Stimulated activated effector memory CD8-positive, alpha-beta T cell treated with anti-CD3 and anti-CD28 coated beads, Interleukin-12 subunit alpha, Interleukin-12 subunit beta, amount 100 ng/mL, for 72 hours (primary cell): ENCODE measurements at places on chromosomes 7 and 10.

GRCh38 chr7:124084024-124084423 is 51.2 kb upstream of the TMEM229A start:
- DNase-seq: no peak

DNA sequence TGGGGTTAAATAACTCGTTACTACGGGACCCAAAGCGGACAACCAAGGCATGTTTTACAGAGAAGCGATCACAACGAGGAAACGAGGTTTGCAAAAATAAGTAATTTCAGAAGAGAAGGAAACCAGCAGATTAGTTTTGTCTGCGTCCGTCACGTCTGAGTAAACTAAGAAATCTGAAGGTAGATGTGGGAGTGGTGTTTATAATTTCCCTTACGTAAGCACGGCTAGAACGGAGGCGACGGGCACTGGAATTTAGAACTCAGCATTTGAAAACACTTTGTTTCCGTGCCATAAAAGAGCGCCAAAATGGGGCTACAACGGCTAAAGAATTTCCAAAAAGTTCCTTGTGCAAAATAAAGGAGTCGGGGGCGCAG is 718 bp upstream of the UMAD1 start:
- DNase-seq: no peak

- no peak for DNase-seq
Measured at GRCh38 chr7:45130910-45131309, 19.4 kb upstream of the TBRG4 start.

DNA sequence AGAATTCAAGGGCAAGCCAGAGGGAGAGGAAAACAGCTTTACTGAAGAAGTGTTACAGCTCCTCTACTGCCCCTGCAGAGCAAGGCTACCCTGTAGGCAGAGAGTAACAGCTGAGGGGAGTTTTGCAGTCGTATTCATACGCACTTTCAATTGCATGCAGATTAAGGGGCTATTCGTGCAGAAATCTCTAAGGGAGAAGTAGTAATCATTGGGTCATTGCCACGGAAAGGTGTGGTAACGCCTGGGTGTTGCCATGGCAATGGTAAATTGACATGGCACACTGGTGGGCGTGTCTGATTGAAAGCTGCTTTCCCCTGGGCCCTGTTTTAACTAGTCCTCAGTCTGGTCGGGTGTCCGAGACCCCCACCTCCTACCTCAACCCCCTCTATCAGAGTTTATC is 227.2 kb downstream of the NSUN6 start:
- DNase-seq: no peak

DNA sequence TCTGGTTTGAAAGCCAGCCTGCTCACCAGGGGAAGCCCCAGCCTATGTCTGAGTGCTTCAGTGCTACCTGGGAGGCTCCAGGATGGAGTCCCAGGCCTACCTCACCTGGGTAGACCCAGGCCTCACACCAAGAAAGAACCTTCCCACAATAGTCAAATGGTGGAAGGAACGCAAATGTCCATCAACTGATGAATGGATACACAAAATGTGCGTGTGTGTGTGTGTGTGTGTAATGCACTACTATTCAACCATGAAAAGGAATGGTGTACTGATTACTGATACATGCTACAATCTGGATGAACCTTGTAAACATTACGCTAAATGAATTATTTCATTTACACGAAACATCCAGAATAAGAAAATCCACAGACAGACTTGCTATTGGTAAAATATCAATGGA is 15.2 kb upstream of the ADRB1 start:
- DNase-seq: no peak

DNA sequence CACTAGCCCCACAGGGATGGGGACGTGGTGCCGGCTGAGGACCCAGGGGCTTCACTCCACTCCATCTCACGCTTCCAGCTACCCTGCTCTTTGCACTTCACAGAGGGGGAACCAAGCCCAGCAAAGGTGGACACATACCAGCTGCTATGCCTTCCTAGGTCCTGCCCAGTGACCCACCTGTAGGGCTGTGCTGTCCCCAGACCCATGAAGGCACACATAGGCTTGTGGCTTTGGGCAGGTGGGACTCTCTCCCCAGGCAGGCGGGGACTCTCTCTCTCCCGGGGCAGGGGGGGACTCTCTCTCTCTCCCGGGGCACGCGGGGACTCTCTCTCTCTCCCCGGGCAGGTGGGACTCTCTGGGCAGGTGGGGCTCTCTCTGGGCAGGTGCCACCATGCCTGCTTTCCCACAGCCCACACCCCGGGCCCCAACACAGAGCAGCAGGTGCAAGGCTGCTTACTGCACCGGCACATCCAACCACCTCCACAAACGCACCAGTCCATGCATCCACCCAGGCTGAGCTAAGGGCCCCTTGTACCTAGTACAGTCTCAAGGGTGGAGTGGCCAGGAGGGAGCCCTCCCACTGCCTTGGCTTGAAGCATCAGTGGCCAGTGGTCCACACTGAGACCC is 13.8 kb upstream of the GPR146 start:
- no peak for DNase-seq

- no peak for DNase-seq
Measured at GRCh38 chr7:2725178-2726105, 37.4 kb downstream of the AMZ1 start.

DNA sequence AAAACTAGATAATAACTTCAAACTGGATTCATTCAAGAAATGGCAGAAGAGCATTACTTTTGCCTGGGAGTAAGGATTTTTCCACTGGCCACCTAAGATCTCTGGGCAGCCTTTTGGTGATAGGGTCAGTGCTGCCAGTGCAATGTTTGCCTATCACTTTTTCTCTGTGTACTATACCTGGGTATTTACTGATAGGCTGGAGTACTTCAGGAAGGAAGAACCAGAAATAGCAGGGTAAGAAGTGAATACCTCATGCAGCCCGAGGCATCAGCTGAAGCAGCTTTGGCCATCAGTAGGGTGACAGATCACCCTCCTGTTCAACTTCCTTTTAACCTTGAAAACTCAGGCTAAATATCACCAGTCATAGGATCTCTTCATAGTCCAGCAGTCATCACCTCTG is 5.5 kb upstream of the PAPSS2 start:
- DNase-seq: no peak

DNA sequence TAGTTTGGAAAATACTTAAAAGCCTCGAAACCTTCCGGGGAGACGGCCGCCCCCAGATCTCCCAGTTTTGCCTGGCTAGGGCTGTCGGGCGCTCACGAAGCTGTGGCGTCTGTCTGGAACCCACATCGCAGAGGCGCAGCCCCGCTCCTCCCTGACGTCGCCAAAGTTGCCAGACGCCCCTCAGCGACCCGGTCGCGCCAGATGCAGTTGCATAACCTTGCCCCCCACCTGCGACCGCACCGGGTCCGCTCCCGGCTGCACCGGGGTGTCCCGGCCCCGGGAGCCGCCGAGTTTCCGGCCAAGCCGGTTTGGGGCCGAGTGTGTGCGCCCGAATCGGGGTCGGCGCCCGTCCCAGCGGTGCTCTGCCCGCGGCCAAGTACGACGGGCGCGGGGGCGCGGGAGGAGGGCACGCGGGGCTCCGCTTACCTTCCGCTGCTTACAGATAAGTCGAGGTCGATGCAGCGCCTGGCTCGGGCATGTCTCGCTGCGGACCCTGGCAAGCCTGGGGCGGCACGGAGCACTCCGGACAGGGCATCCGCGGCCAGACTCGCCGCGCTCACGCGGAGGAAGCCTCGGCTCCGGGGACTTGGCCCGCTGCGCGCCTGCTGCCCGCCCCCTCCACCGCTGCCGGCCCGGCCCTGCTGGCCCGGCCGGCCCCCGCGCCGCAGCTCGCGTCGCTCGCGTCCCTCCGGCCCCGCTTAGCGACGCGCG is 665 bp downstream of the INSYN2A start:
- no peak for DNase-seq

- no peak for DNase-seq
Measured at GRCh38 chr10:44383749-44384600, 922 bp downstream of the CXCL12 start.

GRCh38 chr7:69622960-69623359 is 24.7 kb downstream of the AUTS2 start:
- no peak for DNase-seq

GRCh38 chr7:47326808-47327207 is 255.1 kb downstream of the TNS3 start:
- no peak for DNase-seq

DNA sequence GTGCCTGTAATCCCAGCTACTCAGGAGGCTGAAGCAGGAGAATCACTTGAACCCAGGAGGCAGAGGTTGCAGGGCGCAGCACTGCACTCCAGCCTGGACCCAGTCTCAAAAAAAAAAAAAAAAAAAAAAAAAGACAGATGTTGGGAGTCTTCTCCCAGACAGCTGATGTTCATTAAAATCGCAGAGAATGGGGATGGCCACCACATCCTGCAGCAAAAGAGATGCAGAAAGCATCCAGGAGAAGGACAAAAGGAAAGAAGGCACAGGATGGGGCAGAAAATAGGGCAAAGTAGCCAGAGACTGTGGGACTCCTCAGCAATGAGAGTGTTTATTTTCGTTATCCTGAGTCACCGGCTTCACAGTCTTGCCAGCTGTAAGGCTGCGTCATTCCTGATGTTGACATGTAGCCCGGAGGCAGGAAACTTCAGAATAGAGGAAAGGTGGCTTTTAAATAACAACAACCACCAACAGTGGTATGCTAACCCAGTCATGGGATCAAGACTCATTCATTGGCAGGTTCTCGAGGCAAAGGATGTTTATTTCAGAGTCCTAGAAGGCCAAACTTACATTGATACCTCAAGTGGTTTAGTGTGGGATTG is 149.5 kb upstream of the SVIL start:
- no peak for DNase-seq

- no peak for DNase-seq
Measured at GRCh38 chr7:23863209-23863787, 153.3 kb downstream of the STK31 start.

DNA sequence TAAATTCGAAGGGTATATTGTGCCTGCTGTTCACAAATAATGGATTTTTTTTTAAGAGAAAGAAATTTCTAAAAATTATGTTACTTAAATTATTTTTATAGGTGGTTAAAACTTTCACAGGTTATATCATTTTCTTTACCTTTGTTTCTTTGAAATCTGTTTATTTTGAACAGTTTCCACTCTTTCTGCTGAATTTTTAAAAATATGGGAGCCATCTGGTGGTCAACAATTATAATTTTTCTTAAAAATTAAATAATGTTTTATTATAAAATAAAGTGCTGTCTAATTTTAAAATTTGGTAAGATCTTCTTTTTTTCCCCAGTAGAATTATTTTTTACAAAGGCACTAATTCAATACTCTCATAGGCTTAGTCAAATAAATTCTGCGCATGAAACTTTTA is 263.9 kb downstream of the ETV1 start:
- no peak for DNase-seq

- no peak for DNase-seq
Measured at GRCh38 chr10:70493660-70494234, 15.2 kb downstream of the PALD1 start.

DNA sequence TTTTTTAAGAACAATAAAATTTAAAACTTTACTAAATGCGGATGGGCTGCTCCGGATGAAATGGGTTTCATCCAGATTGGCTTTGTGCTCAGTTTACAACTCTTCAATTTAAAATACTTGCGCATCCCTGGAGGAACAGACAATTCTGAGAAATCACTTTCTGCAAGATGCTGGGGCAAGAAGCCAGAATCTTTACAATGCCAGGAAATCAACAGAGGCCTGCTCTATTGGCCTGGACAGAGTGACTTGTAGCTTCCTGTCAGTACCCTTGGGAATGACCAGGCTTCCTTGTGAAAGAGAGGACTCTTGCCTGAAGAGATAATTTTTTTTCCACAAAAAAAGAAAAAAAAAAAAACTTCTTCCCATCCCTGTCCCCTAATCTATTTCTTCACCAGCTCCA is 3.9 kb upstream of the FAM13C start:
- no peak for DNase-seq

- no peak for DNase-seq
Measured at GRCh38 chr7:26090927-26091519, 61.0 kb upstream of the NFE2L3 start.

GRCh38 chr7:38393874-38394273 is 120.4 kb upstream of the TARP start:
- DNase-seq: no peak

DNA sequence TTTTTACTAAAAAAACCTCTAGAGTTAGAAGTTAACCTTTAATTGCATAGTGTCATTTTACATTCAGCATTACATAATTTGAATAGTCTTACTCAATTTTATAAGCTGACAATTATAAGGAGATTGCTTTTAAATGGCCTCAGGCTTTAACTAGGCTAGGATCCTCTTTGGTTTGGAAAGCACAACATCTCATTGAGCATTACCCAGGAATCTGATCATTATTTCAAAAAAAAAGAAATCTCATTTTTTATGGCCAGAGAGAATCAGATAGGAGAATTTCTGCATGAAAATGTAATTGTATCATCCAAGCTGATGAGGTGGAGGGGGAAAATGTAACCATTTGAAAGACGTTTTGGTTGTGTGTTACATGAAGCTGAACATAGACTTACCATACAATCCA is 324.9 kb upstream of the POT1 start:
- no peak for DNase-seq

DNA sequence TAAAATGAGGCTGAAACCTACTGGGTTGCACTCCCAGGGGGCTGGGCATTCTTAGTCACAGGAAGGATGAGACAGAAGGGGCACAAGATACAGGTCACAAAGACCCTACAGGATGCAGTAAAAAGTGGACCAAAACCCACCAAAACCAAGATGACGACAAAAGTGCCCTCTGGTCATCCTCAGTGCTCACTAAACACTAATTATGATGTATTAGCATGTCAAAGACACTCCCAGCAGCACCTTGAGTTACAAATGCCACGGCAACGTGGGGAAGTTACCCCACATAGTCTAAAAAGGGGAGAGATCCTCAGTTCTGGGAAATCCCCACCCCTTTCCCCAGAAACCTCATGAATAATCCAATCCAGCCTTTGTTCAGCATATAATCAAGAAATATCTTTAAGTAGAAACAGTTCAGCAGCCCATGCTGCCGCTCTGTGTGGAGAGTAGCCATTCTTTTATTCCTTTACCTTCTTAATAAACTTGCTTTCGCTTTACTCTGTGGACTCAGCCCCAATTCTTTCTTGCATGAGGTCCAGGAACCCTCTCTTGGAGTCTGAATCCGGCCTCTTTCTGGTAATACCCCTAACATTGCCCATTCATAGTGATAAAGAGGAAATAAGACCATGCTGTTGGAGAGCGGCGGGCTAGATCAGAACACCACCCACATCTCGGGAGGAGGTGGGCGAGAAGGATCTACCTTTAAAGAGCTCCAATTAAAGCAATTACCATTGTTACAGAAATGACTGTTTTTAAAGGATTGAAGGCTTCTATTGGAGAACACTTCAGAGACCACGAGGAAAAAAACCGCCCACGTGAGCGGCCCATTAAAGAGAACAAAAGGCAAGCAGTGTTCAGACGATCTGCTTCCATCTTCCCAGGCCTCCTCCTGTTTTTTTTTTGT is 170.9 kb downstream of the USP6NL start:
- DNase-seq: no peak
